Activated CD4-positive, alpha-beta T cell treated with anti-CD3 and anti-CD28 coated beads, Interleukin-2, amount 50 U/mL, for 16 hours (primary cell): ENCODE measurements at places on chromosomes 7 and 10.

DNA sequence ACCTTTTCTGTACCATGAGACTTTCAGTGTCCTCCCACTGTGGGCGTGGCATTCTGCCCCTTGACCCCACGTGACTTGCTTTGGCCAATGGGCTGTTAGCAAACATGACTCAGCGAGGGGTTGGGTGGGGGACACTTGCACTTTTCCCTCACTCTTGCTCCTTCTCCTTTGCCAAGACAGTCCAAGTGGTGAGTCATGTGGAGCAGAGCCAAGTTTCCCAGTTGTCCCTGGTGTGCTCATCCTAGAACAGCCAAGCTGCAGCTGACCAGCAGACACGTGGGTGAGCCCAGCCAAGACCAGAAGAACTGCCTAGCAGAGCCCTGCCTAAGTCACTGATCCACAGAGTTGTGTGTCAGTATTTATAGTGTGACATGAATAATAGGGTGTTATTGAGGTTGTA is 82.8 kb upstream of the CPXM2 start:
- no peak for DNase-seq

DNA sequence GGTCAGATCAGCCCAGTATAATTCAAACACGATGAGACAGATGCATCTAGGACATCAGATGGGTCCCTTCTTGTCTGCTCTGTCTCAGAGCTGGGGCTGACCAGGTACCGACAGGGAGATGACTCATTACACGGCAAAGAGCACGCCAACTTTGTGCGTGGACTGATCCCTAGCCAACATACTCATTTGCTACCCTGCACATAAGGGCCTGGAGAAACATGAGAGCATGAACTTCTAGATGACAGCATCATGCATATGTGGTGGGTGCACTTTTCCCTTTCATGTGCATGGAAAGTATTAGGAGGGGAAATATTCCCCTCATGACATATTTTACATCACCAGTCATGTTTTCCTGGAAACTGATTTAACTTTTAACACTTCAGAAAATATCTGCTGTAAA is 35.1 kb upstream of the NPVF start:
- no peak for DNase-seq

DNA sequence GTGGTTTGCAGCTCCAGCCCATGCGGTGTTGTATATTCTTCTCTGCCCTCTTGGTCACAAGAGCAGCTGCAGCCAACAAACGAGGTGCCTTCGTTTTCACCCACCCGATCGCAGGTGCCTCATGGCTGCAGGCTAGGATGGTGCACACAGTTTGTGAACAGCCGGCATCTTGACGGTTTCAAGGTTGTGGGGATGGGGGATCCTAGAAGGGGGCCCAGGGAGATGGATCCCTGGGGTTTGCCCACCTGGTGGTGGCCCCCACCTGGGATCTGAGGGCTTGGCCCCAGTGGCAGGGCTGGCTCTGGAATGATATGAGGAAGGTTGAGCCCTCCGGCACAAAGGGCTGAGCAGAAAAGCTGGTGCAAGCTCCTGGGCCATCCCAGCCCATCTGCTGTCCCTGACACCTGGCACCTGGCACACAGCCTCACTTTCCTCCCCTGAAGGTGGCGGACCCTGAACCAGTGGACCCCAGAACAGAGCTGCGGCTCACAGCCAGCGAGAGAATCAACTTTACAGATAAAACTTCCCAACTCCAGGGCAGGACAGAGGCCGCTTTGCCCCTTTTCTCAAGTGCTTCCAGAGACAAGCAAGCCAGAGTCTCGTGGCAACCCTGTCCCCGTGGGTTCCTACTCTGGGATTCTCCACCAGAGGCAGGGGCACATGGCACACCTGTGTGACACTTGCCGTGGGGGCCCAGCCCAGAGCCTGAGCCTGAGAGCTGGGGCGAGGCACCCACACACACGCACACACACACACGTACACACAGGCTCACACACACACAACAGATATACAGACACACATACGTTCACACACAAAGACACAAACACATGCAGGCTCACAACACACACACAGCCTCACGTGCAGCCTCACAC is 177.3 kb upstream of the PPP2R2D start:
- DNase-seq = no peak

GRCh38 chr10:49330127-49330665 is 31.2 kb downstream of the C10orf71 start:
- DNase-seq = no peak

GRCh38 chr7:157928808-157929425 is 592.1 kb downstream of the DNAJB6 start:
- no peak for DNase-seq

- no peak for DNase-seq
Measured at GRCh38 chr10:73965890-73966768, 31.8 kb upstream of the VCL start.

- peak; percentile 51 for DNase-seq
Measured at GRCh38 chr10:122342293-122343134, 32.0 kb upstream of the PLEKHA1 start.

- DNase-seq = no peak
Measured at GRCh38 chr7:103879928-103880600, 109.4 kb downstream of the RELN start.

- peak; percentile 71 for DNase-seq
Measured at GRCh38 chr10:108789919-108790318, 1133.4 kb downstream of the XPNPEP1 start.

DNA sequence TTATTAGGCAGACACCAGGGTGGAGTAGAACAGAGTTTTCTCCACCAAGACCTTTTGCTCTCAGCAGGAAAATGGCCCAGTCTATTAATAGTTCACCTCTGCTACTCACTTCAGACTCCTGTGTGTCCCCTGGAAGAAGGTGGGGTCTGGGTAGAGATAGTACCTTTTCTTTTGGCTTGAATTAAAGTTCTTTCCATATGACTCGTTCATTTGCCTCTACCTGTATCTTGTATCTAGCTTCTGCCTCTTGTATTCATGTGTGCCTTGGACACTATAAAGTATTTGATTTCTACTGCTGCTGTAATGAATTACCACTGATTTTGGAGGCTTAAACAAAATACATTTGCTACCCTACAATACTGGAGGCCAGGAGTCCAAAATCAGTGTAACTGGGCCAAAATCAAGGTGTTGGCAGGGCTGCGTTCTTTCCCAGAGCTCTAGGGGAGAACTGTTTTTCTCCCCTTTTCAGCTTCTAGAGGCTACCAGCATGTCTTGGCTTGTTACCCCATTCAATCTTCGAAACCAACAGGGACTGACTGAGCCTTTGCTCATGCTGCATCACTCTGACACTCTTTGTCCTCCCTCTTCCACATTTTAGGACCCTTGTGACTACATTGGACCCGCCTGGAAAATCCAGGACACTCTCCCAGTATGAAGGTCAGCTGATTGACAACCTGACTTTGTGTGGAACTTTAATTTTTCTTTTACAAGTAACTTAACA is 155.6 kb upstream of the PRSS58 start:
- DNase-seq = no peak

DNA sequence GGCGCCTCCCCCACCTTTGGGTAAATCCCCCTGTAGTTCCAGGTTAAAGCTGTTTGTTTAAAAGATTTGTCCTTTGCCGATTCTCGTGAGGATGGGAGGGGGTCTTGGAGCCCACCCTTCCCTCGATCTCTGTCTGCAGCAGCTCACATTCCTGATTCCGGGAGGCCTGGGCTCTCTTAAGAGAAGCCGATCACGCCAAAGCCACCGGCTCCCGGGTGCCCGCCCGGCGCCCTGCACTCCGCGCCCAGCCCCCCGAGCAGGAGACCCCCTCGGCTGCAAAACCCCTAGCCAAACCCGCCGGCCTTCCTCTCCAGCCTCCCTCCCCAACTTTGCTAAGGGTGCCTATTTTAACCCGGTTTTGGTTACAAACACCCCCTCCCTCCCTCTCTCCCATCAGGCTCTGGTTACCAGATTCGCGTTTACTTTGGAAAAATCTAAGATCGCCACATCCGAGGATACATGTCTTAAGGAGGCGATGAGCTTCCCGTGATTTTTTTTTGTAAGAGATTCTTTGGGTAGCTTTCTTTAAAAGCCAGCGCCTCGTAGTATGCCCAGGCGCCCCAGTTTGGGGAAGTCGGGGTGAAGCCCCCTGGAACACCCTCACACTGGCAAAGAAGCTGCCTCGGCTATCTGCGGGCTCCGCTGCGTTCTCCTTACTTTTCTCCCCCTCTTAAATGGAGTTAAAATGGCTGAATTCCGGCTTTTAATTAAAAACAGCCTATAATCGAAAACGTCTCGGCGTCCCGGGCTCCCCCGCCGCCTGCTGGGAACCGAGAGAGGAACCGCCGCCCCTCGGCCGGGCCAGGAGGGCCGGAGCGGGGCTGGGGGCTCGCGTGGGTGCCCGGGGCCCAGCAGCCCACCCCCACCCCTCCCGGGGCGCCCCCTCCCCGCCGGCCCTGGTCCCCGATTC is 983 bp downstream of the TNRC18 start:
- DNase-seq = no peak

- no peak for DNase-seq
Measured at GRCh38 chr7:30556840-30557239, 37.8 kb upstream of the GARS1 start.

- no peak for DNase-seq
Measured at GRCh38 chr10:132624847-132625471, 87.4 kb downstream of the INPP5A start.

GRCh38 chr10:86664341-86665217 is 3.7 kb upstream of the LDB3 start:
- DNase-seq = no peak

DNA sequence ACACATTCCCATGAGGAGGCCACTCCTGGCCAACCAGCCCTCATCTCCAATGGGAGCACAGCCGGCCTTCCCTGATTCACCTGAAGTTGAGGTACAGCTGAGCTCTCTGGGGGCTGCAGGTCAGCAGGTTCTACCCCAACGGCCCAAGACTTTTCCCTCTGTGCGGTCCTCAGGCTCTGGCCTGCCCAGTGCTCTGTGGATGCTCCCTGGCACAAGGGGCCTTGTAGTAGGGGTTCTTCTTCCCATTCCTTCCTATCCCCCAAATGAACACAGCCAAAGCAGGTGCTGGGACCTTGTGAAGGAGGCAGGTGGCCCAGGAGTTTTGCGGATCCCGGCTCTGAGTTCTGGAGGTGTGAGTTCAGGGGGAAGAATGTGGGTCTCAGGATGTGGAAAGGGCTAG is 72.2 kb downstream of the PLXNA4 start:
- no peak for DNase-seq

GRCh38 chr7:122975341-122975740 is 20.2 kb downstream of the TAS2R16 start:
- DNase-seq = no peak

DNA sequence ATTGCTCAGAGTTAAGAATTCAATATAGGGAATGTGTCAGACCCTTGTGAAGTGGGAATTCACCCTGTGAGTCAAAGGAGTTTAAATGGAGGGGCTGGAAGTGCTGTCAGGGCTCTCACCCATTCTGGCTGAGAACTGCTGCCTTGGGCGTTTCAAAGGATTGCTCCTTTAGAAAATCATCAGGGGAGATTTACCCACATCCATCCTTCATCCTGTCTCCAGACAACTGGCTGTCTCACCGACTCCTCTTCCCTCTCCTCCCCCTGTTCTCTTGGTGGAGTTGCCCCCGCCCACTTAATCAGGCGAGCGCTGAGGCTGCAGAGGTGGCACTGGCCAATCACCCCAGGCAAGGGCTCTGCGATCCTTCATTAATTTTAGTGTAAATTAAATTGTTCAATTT is 554.8 kb downstream of the CALN1 start:
- DNase-seq = no peak

- DNase-seq = peak; percentile 34
Measured at GRCh38 chr7:27782849-27783248, 42.9 kb downstream of the TAX1BP1 start.

DNA sequence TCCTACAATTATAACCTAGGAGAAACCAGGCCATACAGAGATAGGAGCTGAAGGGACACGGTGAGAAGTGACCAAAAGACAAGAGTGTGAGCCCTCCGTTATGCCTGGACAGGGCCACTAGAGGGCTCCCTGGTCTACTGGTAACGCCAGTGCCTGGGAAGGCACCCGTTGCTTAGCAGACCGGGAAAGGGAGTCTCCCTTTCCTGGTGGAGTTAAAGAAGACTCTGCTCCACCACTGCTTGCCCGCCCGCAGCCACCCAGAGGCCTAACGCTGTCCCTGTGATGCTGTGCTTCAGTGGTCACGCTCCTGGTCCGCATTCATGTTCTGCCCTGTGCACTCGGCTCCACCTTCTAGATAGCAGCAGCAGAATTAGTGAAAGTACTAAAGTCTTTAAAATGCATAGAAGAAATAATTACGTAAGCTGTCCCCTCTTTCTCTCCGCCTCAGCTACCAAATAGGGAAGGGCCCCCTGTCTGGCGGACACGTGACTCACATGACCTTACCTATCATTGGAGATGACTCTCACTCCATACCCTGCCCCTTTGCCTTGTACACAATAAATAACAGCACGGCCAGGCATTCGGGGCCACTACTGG is 34.8 kb downstream of the GRID2IP start:
- DNase-seq = peak; percentile 76

GRCh38 chr10:51343391-51343790 is 269.1 kb downstream of the PRKG1 start:
- no peak for DNase-seq

DNA sequence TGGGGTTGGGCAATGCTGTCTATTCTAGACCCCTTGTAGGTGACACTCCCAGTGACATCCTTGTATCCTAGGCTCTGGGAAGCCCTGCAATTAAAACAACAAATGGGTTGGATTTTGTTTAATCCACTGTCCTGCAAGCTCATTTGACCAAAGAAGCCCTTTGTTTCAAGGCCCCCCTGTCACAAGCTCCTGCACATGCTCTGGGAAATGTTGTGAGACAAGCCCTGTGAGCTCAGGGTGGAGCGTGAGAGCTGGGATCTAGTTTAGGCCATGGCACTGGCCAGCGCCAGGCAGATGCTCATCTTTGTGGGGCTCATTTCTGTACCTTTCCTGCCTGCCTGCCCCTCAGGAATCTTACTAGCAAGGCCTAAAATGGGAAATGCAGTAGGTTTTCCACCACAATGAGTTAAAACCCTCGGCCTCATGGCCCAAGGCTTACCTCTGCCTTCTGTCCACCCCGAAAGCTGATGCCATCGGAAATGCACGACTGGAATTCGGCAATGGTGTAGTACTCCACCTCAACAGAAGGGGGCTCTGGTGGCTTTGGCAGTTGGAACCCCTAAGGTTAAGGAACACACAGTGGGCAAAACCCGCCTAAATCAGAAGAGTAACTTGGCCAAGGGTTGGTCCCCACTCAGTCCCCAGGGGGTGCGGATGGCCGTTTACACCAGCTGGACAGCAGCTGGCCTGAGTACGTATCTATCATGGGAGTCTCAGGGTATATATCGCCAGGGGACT is 112.0 kb downstream of the NEURL1 start:
- peak; percentile 34 for DNase-seq

DNA sequence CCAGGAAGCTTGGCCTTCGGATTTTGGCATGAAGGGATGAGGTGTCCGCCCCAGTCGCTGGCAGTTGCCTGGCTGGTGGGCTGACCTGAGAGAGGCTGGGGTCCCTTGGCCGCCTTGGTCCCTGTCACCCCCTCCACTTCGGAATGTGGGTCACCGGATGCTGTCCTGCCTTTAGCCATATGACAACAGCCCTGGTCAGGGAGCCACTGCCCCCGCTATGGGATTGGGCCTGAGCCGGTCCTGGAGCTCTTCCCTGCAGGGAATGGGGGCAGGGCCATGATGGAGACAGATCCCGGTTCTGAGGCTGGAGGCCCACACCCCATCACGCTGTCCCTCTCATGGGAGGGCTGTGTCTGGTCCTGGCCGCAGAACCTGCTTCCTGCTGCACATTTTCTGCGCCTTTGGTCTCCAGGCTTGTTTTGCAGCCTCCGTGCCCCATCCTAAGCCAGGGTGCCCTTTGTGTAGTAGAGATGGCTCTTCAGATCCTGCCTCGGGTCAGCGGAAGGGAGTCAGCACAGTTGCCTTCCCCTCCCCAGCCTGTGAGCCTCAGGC is 22.6 kb downstream of the PFKFB3 start:
- no peak for DNase-seq
